ENCODE measurements at places on chromosomes 12 and 14.

DNA sequence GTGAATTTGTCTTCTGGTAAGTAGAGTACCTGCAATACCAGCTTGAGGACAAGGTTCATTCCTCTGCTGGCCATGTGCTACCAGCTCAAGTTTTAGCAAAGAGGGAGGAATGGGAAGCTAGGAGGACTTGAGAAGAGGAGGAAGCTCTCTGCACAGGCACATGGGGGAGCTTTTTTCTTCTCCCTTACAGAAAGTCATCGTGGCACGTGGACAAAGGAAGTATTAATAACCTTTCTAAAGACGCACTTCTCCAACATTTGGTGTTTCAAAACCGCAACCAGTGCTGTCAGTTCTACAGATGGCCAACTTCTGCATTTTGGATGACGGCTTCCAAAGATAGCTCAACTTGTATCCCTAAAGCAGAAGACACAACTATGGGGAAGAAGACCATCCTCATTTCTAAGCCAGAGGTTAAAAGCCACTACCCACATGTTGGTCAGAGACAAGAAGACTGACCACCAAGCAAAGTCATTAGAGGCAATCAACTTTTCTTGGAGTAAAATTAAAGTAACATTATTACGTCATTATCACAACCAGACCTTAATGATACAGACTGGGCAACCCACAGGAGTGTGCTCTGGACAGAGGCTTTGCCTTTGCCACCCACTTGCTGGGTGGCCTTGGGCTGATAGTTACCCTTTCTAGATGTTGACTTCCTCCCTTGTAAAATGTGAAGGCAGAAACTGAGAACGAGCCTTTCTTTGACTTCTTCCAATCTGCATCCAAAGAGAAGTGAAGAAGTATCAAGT lies 12.3 kb upstream of the TMED10 start:
- no peak for DNase-seq

- DNase-seq: no peak
These were observed 138.7 kb downstream of the C12orf75 start for GRCh38 chr12:105469211-105469610.

DNA sequence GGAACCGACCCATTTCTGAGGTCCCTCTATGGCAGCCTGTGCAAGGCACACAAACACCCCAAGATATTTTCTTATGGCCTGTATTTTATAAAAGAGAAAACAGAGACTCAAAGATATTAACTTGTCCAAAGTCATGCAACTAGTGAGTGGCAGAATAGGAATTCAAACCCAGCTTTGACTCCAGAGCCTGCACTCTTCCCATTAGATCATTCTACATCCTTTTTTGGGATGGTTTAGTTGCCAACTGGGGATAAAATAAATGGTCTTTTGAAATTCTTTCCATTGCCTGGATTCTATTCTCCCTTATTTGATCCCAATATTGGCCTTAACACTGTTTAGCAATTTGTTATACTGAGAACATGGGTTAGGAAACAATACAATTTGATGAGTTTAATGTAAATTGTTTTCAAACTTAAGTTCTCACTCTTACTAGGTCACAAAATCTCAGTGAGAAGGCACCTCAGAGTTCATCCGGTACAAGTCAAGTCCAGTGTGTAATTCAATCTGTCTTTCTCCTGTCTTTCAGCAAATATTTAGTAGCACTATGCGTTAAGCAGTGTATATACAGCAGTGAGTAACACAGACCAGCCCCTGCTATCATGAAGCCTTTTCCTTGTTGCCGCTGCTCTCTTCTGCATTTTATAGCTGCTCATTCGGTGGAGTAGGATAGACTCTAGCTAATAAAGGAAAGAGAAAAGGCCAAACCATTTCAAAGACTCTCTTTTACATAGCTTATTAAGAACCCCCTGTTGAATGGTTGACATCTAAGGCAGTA lies 162.1 kb upstream of the IFNG-AS1 start:
- no peak for DNase-seq

GRCh38 chr12:132173135-132174014 lies 29.1 kb downstream of the NOC4L start:
- DNase-seq: no peak

DNA sequence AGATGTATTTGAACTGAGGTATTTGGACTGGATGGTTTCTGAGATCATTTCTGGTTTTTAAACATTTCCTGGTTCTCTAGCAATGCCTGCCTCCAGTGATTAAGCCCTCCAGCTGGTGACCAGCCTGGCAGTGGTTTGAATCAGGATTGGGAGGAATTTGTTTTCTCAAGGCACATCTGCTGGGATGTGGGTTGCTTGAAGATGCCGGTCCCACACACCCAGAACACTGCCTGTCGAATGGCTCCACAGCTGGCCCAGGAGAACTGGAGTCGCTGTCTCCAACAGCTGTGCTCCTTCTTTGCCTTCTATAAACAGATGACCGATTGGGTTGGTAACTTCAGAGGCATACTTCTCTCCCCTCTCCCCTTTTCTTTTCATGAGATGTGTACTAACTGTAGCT lies 258.0 kb upstream of the DDHD1 start:
- no peak for DNase-seq

GRCh38 chr12:78559416-78559815 lies 305.2 kb upstream of the SYT1 start:
- no peak for DNase-seq

- DNase-seq: no peak
These were observed 688.6 kb downstream of the NOVA1 start for GRCh38 chr14:25909045-25909747.

- no peak for DNase-seq
These were observed 11.2 kb downstream of the COX14 start for GRCh38 chr12:50123203-50123602.

- no peak for DNase-seq
These were observed 239.4 kb upstream of the PDE3A start for GRCh38 chr12:20128928-20129327.

GRCh38 chr14:100709289-100710284 lies 17.1 kb upstream of the DLK1 start:
- DNase-seq: peak; percentile 36

DNA sequence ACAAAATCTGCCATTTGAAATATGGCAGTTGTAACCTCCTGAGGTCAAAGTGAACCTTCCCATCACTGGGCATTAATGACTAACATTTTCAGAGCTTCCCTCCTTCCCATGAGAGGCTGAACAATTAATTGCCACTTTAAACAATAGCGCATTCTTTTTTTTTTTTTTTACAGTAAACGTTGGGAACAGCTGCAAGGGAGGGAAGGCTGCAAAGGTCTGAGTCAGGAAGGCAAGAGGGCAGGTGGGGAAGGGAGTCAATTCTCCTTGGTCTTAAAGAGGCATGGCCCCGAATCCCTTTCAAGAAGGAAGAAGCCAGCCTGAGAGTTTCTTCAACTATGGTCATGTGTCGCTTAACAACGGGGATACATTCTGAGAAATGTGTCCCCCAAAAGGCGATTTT lies 41.0 kb upstream of the PLEKHG3 start:
- DNase-seq: no peak

DNA sequence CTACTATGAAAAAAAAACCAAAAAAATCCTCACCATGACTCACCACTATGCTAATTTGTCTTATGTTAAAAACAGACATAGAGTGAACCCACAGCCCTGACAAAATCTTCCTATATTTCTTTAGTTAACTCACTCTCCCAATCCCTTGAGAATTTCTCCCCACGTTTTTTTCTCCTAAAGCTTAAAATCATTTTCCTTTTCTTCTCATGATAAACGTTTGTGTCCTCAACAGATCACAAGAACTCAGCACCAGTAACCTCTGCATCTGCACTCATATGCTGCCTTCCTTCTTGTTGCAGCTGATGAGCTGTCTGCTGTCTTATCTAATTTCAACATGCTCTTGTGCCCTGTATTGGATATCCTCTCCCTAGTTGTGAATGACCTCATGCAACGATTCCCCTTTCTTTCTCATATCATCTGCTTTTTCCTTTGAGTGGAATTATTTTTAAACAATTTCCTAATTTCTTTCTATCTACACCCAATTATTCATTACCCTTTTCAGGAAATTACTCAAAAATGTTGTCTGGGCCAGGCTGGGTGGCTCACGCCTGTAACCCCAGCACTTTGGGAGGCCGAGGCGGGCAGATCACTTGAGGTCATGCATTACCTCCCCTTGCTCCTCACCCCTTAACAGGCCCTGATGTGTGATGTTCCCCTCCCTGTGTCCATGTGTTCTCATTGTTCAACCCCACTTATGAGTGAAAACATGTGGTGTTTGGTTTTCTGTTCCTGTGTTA lies 427.5 kb upstream of the MGAT4C start:
- DNase-seq: no peak

All from stimulated activated CD4-positive, alpha-beta T cell treated with anti-CD3 and anti-CD28 coated beads, Interleukin-2, amount 100 ng/mL, for 48 hours (primary cell).